ENCODE measurements at places on chromosomes 3 and 15.

DNA sequence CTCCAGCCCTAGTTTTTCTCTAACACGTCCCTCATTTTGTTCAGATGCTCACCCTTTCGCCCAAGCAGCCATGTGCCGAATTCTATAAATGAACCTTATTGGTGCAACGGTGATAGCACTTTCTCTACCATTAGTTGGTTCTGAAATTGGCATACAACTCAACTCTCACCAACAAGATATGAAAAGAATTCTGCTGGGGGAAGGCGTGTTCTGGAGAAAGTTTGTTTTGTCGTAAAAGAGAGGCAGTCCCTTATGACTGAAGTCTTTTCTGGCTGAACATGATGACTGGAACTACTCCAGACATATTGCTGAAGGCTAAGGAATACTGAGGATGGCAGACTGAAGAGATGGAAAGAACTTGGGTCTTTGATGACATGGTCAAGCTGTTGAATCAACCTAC lies 91.8 kb upstream of the UBE2E2 start:
- DNase-seq: no peak

- no peak for DNase-seq
Observed at GRCh38 chr3:106728315-106729098, 648.7 kb upstream of the CCDC54 start.

DNA sequence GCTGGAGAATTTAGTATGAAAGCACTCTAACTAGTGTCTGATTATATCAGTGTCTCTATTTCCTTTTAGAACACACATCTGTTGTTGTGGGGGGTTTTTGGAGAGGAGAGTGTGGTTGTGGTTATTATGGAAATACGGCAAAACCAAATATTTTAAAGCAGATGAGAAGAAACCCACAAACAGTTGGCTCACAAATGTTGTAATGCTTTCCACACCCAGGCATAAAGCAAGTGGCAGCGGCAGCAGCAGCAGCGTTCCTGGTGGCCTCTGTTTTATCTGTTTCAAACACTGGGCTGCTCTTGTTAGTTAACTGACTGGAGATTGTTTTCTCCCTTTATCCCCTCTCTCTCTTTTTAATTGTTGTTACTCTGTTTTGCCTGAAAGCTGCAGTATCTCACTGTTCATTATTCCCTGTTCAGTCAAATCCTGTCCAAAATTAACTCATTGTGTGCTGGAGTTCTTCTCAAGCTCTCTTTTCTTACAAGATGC lies 1045.5 kb upstream of the NR2F2 start:
- no peak for DNase-seq

- no peak for DNase-seq
Observed at GRCh38 chr15:47184003-47184907, 533.0 kb upstream of the SEMA6D start.

Measured in stimulated activated CD4-positive, alpha-beta T cell treated with anti-CD3 and anti-CD28 coated beads, TNF-alpha, amount 100 ng/mL, for 1 hour (primary cell).